Right renal pelvis (tissue), 4 donors: ENCODE measurements at places on chromosomes 5 and 9. TPM values are rescaled to one million over a fixed set of nuclear protein-coding genes. Genes with fewer than 3 reads are reported as not detected.

Gene GRM6
- 0.64 TPM for polyA plus RNA-seq

Gene RANBP3L
- 9.5 TPM for polyA plus RNA-seq

Gene RABEPK
- 21.4 TPM for polyA plus RNA-seq

Gene NMUR2
- 0.16 TPM for polyA plus RNA-seq

Gene ADAMTSL2
- polyA plus RNA-seq = 1.6 TPM

Gene EEIG1
- 45.7 TPM for polyA plus RNA-seq

Gene SPATA31C1
- 0.82 TPM for polyA plus RNA-seq

Gene CDH9
- 6.9 TPM for polyA plus RNA-seq

Gene TMEM232
- polyA plus RNA-seq = 9.3 TPM

Gene CDC20B
- polyA plus RNA-seq = 0.65 TPM

Gene GRXCR2
- polyA plus RNA-seq = not detected

Gene SUSD1
- polyA plus RNA-seq = 41.1 TPM

Gene SEMA5A
- polyA plus RNA-seq = 35.9 TPM

Gene MEIKIN
- polyA plus RNA-seq = not detected

Gene ICE1
- 33.1 TPM for polyA plus RNA-seq

Gene PKD2L2
- 0.25 TPM for polyA plus RNA-seq

Gene ARL14EPL
- not detected for polyA plus RNA-seq

Gene PAEP
- polyA plus RNA-seq = not detected

Gene C8G
- polyA plus RNA-seq = 1.0 TPM

Gene PCDHGC5
- polyA plus RNA-seq = 0.61 TPM

Gene NMRK1
- polyA plus RNA-seq = 22.3 TPM

Gene F2RL2
- polyA plus RNA-seq = 0.50 TPM

Gene TLX3
- not detected for polyA plus RNA-seq

Gene ANKRD34B
- 0.30 TPM for polyA plus RNA-seq

Gene DEPDC1B
- polyA plus RNA-seq = 27.6 TPM

Gene NME5
- 28.7 TPM for polyA plus RNA-seq

Gene SHROOM1
- 10.8 TPM for polyA plus RNA-seq

Gene CTNND2
- polyA plus RNA-seq = 2.2 TPM

Gene HAPLN1
- polyA plus RNA-seq = 4.2 TPM

Gene PCDHGB5
- polyA plus RNA-seq = 9.7 TPM

Gene CCDC192
- 1.1 TPM for polyA plus RNA-seq

Gene PLEKHG4B
- 10.7 TPM for polyA plus RNA-seq

Gene ACTL7A
- not detected for polyA plus RNA-seq

Gene FBP2
- not detected for polyA plus RNA-seq

Gene LCN15
- polyA plus RNA-seq = 0.06 TPM

Gene IFNK
- 0.06 TPM for polyA plus RNA-seq

Gene SMIM33
- not detected for polyA plus RNA-seq

Gene PRR16
- polyA plus RNA-seq = 6.1 TPM

Gene GPR21
- 0.80 TPM for polyA plus RNA-seq

Gene C5orf58
- 0.21 TPM for polyA plus RNA-seq

Gene RASEF
- 7.1 TPM for polyA plus RNA-seq

Gene INSL4
- polyA plus RNA-seq = not detected

Gene PCDHGB2
- polyA plus RNA-seq = 3.4 TPM

Gene NOXA1
- polyA plus RNA-seq = 5.7 TPM

Gene TAS2R1
- polyA plus RNA-seq = not detected

Gene SPATA31E1
- polyA plus RNA-seq = not detected

Gene RETREG1
- 40.3 TPM for polyA plus RNA-seq

Gene EQTN
- polyA plus RNA-seq = 0.31 TPM

Gene PTGR1
- polyA plus RNA-seq = 189 TPM

Gene TTC16
- 0.12 TPM for polyA plus RNA-seq

Gene SPINK5
- polyA plus RNA-seq = 0.46 TPM

Gene SLC4A9
- polyA plus RNA-seq = 19.5 TPM

Gene ENTR1
- polyA plus RNA-seq = 52.0 TPM

Gene TMEM267
- 21.0 TPM for polyA plus RNA-seq

Gene GRAMD2B
- polyA plus RNA-seq = 30.4 TPM

Gene ADAMTSL1
- polyA plus RNA-seq = 17.4 TPM

Gene PCDHB2
- 5.7 TPM for polyA plus RNA-seq
